ENCODE measurements at places on chromosomes 11 and 22.

GRCh38 chr11:76649011-76649410, 21.5 kb downstream of the LRRC32 start:
- no peak for DNase-seq

- DNase-seq: peak; percentile 54
Measured at GRCh38 chr11:123822599-123822998, 16.4 kb upstream of the OR6M1 start.

DNA sequence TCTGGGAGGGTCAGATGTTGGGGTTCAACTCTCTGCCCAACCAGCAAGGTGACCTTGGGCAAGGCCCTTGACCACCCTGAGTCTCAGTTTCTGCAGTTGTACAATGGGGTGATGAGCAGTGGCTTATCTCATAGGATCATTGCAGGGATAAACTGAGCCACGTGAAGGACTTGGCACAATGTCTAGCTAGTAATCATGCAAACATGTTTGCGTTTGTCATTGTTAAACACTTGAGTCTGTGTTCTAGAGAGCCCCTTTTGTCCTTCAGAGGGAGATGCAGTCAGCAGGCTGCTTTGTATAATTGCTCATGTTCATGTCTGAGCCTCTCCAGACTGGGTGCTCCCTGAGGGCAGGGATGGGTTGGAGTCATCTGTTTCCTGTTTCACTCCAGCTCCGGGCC, 15.8 kb downstream of the CD82 start:
- no peak for DNase-seq

GRCh38 chr11:85805387-85805786, 5.6 kb downstream of the SYTL2 start:
- DNase-seq: no peak

DNA sequence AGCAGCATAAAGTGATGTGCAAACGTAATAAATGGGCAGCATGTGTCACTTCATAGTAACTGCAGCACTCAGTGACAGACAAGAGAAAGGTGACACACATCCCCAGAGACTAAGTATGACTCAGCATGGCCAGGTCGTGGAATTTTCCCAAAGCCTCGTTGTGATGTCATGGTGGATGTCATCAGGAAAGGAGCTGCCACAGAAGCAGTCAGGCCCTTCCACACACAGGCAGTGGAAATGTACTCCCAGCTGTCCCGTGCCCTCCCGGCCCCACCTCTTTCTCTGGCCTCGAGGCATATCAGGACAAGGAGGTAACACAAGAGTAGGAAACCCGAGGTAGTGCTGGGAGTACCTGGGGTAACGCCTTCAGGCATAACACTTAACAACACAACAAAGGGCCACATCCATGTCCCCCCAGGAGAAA, 8.1 kb downstream of the PC start:
- DNase-seq: peak; percentile 89

DNA sequence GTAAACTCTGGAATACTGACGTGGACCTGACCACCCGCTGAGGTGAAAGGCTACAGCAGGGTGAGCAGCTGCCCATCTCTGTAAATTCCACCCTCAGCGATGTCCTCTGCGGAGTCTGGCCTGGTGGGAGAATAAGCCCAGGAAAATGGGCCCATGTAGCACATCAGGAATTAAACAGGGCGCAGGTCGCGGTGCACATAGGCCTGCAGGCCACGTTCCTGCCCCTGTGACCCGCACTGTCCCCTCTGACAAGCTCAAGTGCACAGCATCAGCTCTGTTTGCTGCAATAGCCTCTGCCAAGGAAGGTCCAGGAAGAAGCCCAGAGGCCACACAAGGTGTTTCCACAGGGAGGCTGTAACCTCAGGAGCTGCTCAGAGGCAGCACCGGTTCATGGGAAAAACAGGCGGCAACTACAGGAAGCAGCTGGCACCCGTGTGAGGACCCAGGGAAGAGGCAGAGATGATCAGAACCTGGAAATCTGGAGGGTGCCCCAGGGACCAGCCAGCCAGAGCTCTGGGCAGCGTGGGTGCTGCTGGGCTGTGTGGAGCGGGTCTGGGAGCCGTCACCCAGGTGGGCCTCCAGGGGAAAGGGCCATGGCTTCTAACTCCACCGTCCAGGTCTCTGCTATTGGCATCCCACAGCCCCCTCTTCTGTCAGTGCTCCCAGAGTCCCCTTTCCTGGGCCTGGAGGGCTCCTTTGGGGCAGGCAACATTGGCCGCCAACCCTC, 808 bp upstream of the IFITM2 start:
- no peak for DNase-seq

DNA sequence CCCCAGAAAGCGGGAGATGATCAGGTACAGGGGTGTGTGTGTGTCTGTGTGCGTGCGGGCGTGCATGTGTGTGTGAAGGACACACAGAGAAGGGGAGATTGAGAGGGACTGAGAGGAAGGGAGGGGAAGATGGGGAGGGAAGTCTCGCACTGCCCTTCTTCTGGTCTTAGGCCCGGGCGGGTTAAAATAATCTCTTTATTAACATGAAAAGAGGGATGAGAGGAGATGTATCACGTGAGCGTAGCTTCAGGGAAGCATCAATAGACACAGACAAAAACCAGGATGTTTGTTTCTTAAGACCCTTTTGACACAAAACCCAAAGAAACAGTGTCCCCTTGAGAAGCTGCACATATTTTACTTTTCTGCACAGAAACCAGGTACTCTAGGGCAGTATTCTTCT, 347.3 kb downstream of the BRD1 start:
- DNase-seq: no peak

All from hepatocyte (in vitro differentiated cells).